ENCODE measurements at places on chromosomes 6 and 20.

DNA sequence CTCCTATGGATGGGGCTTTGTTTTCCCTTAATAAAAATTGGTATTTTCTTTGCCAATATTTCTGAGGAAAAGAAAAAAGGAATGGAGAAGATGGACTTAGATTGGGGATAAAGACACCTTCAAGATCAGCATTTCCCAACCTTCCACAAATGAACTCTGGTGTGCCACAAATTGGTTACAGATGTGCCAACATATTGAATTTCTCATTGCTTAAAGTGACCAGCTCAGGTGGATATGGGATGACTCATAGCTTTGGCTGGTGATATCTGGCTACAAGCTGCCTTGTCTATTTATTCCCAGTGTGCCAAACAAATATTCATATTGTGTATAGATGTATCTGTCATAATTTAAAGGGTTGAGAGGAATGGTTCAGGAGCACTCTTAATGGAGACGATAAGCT, 32.5 kb downstream of the THEMIS start:
- DNase-seq: no peak

DNA sequence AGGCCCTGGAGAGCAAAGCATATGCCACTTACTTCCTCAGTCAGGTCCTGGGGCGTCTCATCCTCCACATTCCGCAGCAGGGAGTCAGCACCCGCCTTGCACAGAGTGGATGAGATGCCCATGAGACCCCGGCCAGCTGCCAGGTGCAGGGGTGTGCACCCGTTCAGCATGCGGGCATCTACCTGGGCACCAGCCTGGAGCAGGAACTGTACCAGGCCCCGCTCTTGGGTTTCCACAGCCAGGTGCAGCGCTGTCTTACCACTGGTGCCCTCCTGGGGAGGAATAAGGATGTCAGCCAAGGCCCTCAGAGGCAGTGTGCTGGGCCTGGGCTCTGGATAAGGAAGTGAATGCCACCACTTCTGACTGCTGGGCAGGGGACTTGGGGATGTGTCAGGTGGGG, 2.7 kb upstream of the SLC35B2 start:
- no peak for DNase-seq

DNA sequence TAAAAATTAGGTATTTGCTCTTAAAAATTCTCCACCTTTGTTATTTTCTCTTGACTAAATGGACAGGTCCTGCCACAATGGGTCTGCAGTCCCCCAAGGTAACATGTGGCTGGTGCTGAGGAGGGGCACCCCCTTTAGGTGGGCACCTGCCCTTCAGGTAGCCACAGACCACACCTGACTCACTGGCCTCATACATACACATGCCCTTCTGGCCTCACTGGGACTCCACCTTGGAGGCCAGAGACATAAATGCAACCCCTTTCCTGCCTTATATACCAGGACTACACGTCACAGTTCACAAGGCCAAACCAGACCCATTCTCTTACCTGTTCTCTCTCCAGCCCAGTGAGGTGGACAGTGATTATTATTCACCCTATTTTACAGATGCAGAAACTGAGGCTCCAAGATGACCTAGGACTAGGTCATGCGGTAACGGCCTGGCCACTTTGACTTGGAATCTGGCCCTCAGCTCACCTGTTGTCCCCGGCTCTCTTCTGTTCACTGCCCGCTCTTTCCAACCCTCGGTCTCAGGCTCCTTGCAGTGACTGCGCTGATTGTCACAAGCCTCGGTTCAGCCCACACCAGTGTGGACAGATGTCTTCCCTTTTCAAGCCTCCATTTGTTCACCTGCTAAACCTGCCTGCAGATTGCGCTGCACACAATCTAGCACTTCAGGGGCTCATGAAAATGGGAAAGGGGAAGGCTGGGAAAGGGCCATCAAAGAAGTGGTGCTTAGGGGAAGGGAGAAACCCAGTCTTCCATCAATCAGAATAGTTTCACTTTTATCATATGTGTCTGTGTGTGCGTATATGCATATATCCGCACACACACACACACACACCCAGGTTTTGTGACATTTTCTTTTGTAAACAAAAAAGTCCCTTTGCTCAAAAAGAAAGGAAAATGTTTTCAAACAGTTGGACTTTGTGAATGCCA, 121.7 kb downstream of the BCAS1 start:
- DNase-seq: no peak

GRCh38 chr6:136762022-136762975, 30.0 kb downstream of the MAP3K5 start:
- DNase-seq: no peak

- DNase-seq: no peak
Measured at GRCh38 chr20:825710-826421, 7.6 kb upstream of the FAM110A start.

GRCh38 chr6:346386-347030, 45.0 kb upstream of the IRF4 start:
- no peak for DNase-seq

- DNase-seq: no peak
Measured at GRCh38 chr20:63402860-63403220, 41.7 kb upstream of the CHRNA4 start.

DNA sequence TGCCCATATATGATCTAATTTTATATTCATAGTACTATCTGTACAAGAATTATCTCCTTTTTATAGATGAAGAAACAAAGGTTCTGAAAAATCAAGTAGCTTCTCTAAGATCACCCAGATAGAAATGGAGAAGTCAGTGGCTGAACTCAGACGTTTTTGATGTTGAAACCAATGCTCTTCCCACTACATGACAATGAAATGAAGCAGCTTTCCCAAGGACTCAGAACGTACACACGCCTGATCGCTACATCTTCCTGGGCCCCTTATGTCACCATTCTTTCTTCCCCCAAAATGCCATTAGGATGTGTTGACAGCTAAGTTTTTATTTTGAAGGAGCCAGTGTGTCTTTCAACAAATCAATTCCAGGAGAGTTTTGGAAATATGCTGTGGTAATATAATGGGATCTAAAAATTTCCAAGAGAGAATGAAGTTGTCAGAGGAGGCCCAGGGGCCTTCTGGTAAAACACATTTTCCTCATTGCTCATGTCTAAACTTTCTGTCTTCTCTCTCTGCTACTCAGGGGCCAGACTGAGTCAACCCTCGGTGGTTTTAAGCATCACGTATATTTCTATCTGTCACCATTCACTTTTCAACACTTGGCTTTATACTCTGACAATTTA, 98.1 kb upstream of the COL21A1 start:
- no peak for DNase-seq

DNA sequence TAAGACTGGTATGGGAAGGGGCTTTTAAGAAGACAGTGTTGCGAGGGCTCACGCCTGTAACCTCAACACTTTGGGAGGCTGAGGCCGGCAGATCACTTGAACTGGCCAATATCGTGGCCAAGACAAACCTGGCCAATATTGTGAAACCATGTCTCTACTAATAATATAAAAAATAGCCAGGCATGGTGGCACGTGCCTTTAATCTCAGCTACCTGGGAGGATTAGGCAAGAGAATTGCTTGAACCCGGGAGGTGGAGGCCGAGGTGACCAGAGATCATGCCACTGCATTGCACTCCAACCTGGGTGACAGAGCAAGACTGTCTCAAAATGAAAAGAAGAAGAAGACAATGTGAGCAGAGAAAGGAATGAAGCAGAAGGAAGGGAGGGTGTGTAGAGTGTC, 242.2 kb downstream of the TSHZ2 start:
- DNase-seq: no peak

- no peak for DNase-seq
Measured at GRCh38 chr6:106502559-106502958, 126.7 kb downstream of the RTN4IP1 start.

DNA sequence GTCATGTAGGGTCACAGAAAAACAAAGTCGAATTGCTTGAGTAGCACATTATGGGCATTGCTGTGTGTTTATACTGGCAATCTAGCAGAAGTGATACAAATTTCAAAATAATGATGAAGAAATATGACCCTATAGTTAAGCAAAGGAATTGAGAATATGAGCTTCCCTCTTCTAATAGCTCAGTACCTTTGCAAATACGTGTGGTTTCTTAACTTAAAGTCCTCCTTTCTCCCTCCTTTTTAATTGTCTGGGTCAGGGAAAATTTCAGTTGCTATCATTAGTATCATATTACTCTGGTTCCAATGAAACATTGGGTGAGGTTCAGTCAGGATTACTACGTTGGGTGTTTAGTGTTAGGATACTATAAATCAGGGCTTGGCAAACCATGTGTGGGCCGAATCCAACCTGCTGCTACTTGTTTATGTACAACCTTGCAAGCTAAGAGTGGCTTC, 166.8 kb upstream of the CARMIL1 start:
- no peak for DNase-seq

Data from activated T-cell treated with anti-CD3 and anti-CD28 coated beads for 48 hours (primary cell).